ENCODE measurements at places on chromosomes 6 and 20.

DNA sequence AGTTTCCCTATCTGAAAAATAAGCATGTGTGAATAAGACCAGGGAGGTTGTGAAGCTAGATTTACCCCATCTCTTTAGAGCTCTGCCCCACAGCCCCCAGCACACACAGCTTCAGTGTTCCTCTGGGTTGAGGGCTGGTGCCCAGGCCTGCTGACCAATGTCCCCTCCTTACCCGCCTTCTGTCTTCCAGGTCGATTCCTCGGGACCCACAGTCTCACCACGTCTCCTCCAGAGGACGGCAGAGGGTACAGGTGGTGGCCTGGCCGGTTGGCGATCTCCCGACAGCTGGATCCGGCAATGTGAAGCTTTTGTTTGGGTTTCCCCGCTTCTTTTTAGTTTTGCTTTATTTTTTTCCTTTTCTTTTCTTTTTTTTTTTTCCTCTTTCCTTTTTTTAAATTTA is 42.0 kb downstream of the STK35 start:
- no peak for DNase-seq

GRCh38 chr6:166939345-166939744 is 17.0 kb downstream of the RNASET2 start:
- DNase-seq = no peak

- DNase-seq = no peak
These were observed 29.8 kb downstream of the SYCP2 start for GRCh38 chr20:59903621-59904020.

GRCh38 chr20:25573288-25574251 is 11.8 kb downstream of the NINL start:
- DNase-seq = no peak

GRCh38 chr20:3380228-3381070 is 27.0 kb downstream of the DNAAF9 start:
- DNase-seq = no peak

GRCh38 chr20:64223526-64224067 is 32.0 kb upstream of the PCMTD2 start:
- no peak for DNase-seq

DNA sequence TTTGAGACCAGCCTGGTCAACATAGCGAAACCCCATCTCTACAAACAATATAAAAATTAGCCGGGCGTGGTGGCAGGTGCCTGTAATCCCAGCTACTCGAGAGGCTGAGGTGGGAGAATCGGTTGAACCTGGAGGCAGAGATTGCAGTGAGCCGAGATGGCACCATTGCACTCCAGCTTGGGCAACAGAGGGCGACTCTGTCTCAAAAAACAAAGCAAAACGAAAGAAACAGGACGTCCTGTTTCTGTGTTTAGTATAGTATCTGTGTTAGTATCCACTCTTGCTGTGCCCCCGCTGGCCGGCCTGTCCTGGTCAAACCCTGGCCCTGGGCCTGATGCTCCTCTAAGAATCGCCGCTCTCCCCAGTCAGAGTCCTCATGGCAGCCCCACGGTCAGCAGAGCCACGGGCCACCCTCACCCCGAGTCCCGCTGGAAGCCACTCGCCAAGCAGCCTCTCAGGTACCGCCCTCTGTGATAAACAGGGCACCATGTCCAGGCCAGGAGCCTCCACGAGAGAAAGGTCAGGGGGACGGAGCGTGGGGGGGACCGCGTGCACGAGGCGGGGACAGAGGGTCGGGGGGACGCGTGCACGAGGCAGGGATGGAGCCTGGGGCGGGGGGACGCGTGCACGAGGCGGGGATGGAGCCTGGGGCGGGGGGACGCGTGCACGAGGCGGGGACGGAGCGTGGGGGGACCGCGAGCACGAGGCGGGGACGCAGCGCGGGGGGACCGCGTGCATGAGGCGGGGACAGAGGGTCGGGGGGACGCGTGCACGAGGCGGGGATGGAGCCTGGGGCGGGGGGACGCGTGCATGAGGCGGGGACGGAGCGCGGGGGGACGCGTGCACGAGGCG is 384.5 kb downstream of the SMOC2 start:
- DNase-seq = no peak

DNA sequence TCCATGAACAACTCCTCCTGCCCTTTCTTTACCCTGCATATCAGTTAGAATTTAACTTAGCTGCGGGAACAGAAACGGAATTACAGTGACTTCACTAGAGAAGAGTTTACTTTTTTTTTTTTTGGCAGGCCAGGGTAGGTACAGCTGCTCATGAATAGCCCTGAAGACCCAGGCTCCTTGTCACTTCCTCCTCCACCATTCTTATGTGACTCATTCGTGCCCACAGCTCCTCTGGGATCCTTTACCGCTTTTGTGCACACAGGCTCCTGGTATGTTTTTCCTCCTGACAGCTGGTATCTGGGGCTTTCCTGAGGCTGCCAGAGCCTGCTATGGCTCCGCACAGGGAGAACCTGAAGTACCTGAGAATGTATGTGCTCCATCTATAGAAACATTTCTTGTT is 3.9 kb upstream of the KCNS1 start:
- DNase-seq = no peak

GRCh38 chr6:15287670-15288375 is 42.0 kb downstream of the JARID2 start:
- no peak for DNase-seq

DNA sequence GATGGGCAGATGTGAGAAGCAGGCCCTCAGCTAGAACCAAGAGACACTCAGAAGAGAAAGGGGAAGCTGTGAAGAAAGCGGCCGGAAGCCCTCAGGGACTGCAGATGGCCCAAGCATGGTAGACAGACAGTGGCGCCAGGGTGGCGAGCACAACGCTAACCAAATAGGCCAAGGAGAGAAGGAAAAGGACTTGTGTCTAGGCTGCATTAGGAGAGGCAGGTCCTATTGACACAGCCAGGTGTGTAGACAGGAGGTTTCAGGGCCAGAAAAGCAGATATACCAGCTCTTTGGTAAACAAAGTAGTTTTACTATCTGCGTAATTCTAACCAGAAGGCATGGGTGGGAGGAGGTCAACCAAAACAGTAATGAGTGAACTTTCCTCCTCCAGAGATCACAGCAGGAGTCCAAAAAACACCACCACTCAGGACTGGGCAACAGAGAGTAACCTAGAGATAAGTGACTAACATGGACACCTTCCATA is 15.8 kb upstream of the MAP7 start:
- DNase-seq = no peak

- DNase-seq = no peak
These were observed 1.9 kb upstream of the TMEM242 start for GRCh38 chr6:157325069-157325805.

DNA sequence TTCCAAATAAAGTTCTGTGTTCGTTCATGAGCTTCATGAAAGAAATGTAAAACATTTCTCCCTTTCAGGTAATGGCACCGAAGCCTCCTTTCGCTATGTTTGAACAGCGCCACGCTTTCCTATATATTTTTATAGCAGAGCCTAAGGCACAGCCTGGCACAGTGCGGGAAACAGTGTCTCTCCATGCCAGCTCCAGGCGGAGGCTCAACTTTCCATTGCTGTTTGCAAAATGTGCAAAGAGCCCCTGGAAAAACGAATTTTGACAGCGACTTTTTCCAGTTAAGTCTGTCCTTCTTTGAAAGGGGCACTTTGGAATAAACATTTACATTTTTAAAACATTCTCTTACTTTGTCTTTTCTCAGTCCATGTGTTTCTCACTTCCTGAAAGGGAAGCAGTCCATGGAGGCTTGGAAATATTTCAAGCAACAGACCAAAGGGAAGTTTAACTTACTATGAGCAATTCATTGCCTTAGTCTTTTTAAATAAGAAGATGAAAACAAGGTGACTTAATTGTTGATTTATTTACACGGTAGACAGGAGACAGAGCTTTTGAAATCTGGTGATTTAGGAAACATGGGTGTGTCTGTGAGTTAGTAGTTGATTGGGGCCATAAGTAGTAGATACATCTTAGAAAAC is 769 bp downstream of the CCN6 start:
- DNase-seq = no peak

DNA sequence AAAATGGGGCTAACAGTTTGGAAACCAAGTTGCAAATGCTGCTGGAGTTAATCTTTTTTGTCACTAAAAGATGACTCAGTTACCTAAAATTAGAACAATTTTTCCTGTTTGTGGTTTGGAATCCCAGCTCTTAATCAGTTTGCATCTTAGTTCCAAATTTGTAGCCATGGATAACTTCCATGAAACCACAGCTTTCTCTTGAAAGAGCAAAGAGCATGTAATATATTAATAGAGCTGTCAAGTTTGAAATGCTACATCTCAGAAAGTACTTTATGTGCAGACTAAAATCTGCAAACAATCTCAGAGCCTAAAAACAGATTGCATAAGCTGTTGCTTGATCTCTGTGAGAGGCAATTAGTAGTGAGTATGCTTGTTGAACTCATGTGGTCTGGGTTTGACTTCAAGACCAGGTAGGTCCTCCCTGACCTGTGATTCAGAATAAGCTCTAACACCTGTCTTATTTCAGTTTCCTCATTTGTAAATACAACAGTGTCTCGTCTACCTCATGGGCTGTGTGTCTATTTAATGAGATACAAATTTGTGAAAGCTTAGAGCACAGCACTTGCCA is 23.5 kb downstream of the DHX35 start:
- no peak for DNase-seq

- DNase-seq = no peak
These were observed 661 bp upstream of the HEBP2 start for GRCh38 chr6:138403324-138403800.

- DNase-seq = no peak
These were observed 177.5 kb upstream of the GGTLC1 start for GRCh38 chr20:24166123-24166381.

- DNase-seq = no peak
These were observed 63.5 kb downstream of the VTA1 start for GRCh38 chr6:142210606-142211005.

DNA sequence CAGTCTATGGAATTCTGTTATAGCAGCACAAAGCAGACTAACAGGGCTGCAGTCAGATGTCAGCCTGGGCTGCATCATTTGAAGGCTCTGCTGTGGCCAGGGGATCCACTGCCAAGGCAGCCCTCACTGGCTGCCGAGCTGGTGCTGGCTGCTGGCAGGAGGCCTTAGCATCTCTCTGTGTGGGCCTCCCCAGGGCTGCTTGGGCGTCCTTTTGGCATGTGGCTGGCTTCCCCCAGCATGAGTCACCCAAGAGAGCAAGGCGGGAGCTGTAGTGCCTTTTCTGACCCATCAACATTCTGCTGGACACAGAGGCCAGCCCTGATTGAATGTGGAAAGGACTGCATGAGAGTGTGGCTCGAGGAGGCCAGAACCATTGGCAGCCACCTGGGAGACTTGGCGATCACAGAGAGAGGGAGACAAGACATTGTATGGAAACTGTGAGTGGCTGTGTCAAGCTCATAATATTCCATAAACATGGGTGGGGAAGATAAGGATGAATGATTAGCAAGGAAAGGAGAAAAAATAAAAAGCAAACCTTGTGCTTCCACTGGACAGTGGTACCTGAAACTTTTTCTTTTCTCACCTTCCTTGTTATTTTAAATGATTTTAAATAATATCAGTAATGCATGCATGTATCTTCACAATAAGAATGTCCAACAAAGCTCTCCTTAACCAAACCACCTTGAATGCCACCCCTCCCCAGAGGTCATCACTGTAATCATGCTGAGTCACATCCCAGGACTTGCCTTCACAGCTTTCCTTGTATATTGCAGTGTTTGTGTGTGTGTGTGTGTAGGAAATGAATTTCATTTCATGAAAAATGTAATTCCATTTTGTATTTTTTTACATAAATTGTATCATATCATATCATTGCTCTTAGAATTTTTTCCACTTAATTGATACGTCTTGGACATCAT is 55.0 kb upstream of the VSX1 start:
- no peak for DNase-seq

GRCh38 chr6:5636210-5637030 is 370.3 kb downstream of the NRN1 start:
- DNase-seq = no peak

DNA sequence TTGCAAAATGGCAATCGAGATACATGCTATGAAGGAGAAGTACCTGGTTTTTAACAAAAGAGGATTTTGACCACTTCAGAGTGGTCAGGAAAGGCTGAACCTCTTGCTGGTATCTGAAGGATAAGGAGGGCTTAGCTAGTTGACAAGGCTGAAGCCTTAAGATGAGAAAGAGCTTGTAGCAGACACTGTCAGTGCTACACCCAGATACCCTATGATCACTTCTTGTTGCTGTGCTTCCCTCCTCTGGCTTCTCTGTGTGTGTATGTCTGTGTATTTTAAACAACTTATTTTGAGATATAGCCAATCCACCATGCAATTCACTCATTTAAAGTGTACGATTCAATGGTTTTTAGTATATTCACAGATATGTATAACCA is 38.9 kb upstream of the TGM2 start:
- DNase-seq = no peak

GRCh38 chr6:1605004-1605892 is 4.5 kb upstream of the FOXC1 start:
- DNase-seq = no peak

GRCh38 chr6:90605749-90606340 is 19.0 kb upstream of the MAP3K7 start:
- DNase-seq = no peak

DNA sequence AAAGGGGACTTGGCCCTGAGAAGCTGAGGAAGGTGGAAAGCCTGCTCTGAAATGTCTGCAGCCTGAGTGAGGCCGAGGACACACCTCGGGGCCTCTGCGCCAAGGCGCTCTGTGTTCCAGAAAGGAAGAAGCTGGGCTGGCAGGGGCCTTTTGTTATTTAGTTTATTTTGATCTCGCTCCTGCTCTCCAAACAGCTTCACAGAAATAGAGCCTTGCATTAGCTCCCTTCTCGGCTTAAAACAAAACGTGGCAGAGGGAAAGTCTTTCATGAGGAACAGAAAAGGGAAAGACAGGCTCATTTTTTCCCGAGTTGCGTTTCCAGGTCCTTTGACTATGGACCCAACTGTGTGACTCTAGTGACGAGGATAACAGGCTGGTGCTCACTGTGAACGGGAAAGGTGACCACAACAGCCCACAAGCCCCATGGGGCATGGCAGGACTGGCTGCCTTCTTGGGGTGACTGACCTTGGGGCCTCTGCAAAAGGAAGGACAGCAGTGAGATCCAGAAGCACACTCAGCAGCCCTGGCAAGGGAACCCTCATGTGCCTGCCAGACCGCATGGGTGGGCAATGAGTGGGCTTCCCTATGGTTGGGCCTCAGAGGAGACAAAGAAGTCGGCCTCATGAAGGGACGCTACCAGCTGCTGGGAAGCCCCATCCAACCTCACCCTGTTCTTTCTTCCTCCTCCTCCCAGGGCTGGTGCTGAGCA is 18.7 kb downstream of the LEMD2 start:
- no peak for DNase-seq

- no peak for DNase-seq
These were observed 14.4 kb upstream of the ABHD16B start for GRCh38 chr20:63846888-63847236.

DNA sequence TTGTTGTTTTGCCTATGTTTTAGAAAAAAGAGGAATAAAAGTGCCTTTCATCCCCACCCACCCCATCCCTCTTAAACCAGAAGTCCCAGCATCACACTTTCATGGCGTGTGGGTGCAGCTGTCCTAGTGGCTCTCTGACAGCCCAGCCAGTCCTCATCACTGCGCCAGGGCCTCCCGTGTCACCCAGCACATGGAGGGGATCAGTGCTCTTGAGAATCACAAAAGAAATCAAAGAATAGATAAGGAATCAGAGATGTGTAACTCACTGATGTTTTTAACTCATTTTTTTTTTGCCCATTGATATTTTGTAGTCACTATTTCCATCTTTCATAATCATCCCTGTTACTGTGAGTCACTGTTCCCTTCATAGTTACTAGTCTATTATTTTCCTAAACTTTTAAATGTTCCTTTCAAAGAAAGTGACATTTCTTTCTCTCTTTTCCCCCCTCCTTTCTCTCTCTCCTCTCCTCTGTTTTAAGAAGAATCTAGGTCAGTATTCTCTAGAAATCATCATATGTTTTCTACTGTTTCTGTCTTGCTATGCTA is 78.6 kb downstream of the AIG1 start:
- no peak for DNase-seq
